ENCODE measurements at places on chromosomes 1 and 21. TPM values are rescaled to one million over a fixed set of nuclear protein-coding genes. Genes with fewer than 3 reads are reported as not detected.

CYP4A11 gene
- total RNA-seq = not detected

PKLR gene
- not detected for total RNA-seq

ANKRD65 gene
- total RNA-seq = 0.51 TPM

- H3K36me3 ChIP-seq = no peaks in the 10 kb centered on the region
- H3K27me3 ChIP-seq = no peaks in the 10 kb centered on the region
- H3K4me3 ChIP-seq = no peak overlapping the region
- H3K4me1 ChIP-seq = no peaks in the 10 kb centered on the region
- no peak overlapping the region for H3K27ac ChIP-seq
Measured at GRCh38 chr1:163565166-163565565, 243.4 kb downstream of the NUF2 start.

DNA sequence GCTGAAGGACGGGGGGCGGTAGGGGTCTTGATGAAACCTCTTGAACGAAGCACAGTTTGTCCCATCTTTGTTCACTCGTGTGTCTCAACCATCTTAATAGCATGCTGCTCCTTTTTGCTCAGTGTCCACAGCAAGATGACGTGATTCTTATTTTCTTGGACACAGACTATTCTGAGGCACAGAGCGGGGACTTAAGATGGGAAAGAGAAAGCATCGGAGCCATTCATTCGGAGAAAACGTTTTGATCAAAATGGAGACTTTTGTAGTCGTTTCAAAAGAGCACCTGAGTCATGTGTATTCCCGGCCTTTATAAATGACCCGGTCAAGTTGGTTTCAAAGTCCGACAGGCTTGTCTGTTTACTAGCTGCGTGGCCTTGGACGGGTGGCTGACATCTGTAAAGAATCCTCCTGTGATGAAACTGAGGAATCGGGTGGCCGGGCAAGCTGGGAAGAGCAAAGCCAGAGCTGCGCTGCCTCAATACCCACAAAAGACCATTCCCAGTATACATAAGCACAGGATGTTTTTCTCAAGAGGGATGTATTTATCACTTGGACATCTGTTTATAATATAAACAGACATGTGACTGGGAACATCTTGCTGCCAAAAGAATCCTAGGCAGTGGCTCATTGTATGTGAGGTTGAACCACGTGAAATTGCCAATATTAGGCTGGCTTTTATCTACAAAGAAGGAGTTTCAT, 18.5 kb downstream of the ETS2 start:
- DNase-seq = peak; percentile 75
- no peaks in the 10 kb centered on the region for H3K27me3 ChIP-seq
- H3K27ac ChIP-seq = peak overlapping the region; percentile 55
- H3K36me3 ChIP-seq = peaks cover 27% of the 10 kb centered on the region
- peak overlapping the region; percentile 25 for H3K4me3 ChIP-seq

DNA sequence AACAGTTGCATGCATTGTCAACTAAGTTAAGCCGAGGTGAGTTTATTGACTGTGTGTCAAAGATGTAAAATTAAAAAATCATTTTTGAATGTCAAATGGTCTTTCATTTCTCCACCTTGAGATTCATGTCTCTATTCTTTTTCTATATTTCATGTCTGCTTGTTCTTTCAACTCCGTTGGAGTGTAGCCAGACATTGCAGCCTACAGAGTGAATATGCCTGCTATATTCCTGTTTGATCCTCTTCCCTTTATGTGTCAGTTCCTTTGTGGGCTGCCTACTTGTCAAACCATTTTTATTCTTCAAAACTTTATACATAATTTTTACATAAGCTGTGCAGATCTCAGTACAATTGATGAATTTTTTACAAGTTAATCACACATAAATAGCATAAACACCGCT, 1325.8 kb upstream of the PRMT6 start:
- H3K36me3 ChIP-seq = no peaks in the 10 kb centered on the region
- no peak overlapping the region for H3K4me3 ChIP-seq
- no peaks in the 10 kb centered on the region for H3K4me1 ChIP-seq
- H3K27ac ChIP-seq = no peak overlapping the region
- no peaks in the 10 kb centered on the region for H3K27me3 ChIP-seq

DNA sequence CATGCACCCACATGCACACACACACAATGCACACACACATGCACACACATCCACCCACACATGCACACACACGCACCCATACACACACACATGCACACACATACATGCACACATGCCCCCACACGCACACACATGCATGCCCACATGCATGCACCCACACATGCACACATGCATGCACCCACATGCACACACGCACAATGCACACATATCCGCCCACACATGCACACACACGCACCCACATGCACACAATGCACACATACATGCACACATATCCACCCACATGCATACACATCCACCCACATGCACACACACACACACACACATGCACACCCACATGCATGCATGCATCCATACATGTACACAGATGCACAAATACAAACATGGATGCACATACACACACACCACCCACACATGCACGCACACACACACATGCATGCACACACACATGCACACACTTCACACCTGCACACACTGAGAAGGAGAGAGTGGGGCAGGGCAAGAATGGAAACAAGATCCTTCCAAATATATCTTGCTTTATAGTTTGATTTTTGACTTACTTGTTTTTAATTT, 123.2 kb downstream of the NPHP4 start:
- no peak for DNase-seq
- H3K27ac ChIP-seq = no peak overlapping the region
- no peak overlapping the region for H3K4me3 ChIP-seq
- no peaks in the 10 kb centered on the region for H3K4me1 ChIP-seq
- no peaks in the 10 kb centered on the region for H3K36me3 ChIP-seq

DNA sequence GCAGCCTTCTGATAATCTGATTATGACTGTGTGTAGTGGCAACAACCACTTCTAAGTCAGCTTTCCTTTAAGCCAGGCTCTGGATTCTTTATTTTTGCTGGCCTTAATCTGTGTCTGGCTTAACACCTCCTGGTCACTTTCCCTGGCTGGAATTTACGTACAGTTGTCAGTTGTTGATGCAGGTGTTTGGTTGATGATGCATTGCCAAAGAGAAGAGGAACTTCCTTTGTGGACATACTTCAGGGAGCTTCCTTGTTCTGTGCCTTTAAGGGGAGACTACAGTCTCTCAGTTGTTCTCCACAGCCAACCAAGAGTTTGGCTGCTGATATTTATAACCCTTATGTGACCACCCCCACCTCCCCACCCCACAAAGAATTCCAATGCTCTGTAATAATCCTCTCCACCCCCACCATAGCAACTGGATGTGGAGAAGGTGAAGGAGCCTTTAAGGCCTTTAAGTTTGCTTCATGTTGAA, 96.0 kb upstream of the BMP8A start:
- 0 out of 2 replicates have a peak overlapping the region, but pooled peaks have one; percentile 3 for H3K4me3 ChIP-seq
- DNase-seq = peak; percentile 82
- H3K27me3 ChIP-seq = no peaks in the 10 kb centered on the region
- peak overlapping the region; percentile 50 for H3K27ac ChIP-seq

DNA sequence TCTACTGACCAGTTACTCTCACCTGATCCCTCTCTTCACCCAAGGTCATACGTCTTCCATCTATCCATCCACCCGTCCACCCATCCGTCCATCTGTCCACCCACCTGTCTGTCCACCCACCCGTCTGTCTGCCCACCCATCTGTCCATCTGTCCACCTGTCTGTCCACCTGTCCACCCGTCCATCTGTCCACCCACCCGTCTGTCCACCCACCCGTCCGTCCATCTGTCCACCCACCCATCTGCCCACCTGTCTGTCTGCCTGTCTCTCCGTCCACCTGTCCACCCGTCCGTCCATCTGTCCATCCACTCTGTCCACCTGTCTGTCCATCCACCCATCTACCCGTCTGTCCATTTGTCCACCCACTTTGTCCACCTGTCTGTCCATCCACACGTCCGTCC, 11.8 kb upstream of the KIF26B start:
- H3K4me1 ChIP-seq = no peaks in the 10 kb centered on the region
- DNase-seq = no peak
- H3K36me3 ChIP-seq = no peaks in the 10 kb centered on the region
- H3K27me3 ChIP-seq = no peaks in the 10 kb centered on the region
- no peak overlapping the region for H3K27ac ChIP-seq

DNA sequence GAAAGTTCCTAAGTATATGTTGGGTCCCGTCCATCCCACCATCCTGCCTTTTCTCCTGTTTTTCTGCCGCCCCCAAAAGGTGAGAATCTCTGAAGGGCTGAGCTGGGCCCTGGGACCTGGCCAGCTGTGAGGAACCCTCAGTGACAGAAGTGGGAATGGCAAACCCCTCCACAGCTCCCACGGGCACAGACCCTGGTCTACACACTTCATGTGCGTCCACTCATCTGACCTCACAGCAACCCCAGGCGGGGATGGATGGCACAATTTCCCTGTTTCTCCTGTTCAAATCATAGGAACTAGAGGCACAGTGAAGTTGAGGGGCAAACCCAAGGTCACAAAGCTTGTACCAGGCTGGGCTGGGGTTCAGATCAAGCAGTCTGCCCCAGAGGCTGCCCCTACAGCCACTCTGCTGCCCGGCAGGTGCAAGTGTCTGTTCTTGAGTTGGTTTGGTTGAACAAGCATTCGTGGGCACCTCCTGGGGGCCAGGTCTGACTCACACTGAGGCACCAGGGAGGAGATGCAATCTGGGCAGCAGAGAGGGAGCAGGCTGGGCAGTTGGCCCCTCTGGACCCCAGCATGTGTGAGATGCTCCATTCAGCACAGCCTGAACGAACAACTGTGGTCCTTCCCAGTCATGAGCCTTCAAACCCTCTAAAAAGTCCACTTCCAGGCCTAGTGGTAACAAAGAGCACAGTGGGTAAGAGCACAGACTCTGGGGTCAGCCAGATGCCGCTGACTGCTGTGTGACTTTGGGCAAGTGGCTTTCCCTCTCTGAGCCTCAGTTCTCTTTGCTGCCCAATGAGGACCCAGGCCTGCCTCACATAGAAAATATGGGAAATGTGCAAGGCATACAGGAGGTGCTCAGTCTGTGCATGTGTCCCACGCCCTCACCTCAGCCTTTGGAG, 4.0 kb downstream of the EDN2 start:
- no peaks in the 10 kb centered on the region for H3K36me3 ChIP-seq
- no peak for DNase-seq
- H3K27me3 ChIP-seq = no peaks in the 10 kb centered on the region
- H3K4me3 ChIP-seq = no peak overlapping the region
- peaks cover 19% of the 10 kb centered on the region for H3K4me1 ChIP-seq
- H3K27ac ChIP-seq = no peak overlapping the region

DNA sequence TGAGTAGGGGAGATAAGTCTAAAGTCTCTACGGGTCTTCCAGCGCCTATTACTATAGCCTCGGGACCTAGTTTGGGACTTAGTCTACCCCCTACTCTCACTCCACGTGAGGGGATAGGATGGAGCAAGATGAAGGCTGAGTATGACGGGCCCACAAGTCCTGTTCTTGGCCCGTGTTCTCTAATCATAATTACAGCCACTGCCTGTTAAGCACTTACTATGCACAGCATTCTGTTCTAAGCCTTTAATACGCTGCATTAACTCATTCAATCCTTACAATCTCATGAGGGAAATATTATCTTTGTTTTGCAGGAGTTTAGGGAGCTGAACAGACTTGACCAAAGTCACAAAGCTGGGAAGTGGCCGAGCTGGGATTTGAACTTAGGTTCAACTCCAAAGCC, 23.9 kb upstream of the EPB41 start:
- no peaks in the 10 kb centered on the region for H3K36me3 ChIP-seq
- DNase-seq = no peak
- no peaks in the 10 kb centered on the region for H3K4me1 ChIP-seq

DNA sequence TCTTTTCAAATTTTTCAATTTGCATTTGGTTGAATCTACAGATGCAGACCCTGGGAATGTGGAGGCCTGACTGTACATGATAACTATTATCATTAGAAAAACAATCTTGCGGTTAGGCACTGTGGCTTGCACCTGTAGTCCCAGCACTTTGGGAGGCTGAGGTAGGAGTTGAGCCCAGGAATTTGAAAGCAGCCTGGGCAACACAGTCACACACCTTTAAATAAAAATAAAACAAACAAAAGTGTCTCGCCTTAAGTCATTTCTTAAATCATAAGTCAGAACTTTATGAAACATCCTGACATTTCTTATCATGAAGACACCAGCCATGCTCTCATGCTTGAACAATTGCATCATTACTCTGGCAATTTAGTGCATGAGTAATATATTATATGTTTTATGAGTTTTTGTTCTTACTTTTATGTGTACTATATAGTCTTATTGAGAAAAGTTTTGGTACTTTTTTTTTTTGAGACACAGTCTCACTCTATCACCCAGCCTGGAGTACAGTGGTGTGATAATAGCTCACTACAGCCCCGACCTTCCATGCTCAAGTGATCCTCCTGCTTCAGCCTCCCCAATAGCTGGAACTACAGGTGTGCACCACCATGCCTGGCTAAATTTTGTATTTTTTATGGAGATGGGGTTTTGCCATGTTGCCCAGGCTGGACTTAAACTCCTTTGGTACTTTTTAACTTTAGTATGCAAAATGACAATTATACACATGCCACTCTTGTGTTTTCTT, 7.8 kb downstream of the TBX19 start:
- no peaks in the 10 kb centered on the region for H3K27me3 ChIP-seq
- peaks cover 16% of the 10 kb centered on the region for H3K4me1 ChIP-seq
- H3K4me3 ChIP-seq = no peak overlapping the region
- no peak overlapping the region for H3K27ac ChIP-seq
- peak; percentile 41 for DNase-seq

- H3K27me3 ChIP-seq = no peaks in the 10 kb centered on the region
- H3K4me1 ChIP-seq = no peaks in the 10 kb centered on the region
- no peak overlapping the region for H3K27ac ChIP-seq
- no peak overlapping the region for H3K4me3 ChIP-seq
- no peak for DNase-seq
Measured at GRCh38 chr1:91673613-91674012, 173.0 kb downstream of the CDC7 start.

GRCh38 chr1:21117597-21118001, 59.1 kb downstream of the EIF4G3 start:
- DNase-seq = no peak
- peaks cover 4% of the 10 kb centered on the region for H3K36me3 ChIP-seq
- H3K4me3 ChIP-seq = no peak overlapping the region
- H3K4me1 ChIP-seq = peaks cover 10% of the 10 kb centered on the region

DNA sequence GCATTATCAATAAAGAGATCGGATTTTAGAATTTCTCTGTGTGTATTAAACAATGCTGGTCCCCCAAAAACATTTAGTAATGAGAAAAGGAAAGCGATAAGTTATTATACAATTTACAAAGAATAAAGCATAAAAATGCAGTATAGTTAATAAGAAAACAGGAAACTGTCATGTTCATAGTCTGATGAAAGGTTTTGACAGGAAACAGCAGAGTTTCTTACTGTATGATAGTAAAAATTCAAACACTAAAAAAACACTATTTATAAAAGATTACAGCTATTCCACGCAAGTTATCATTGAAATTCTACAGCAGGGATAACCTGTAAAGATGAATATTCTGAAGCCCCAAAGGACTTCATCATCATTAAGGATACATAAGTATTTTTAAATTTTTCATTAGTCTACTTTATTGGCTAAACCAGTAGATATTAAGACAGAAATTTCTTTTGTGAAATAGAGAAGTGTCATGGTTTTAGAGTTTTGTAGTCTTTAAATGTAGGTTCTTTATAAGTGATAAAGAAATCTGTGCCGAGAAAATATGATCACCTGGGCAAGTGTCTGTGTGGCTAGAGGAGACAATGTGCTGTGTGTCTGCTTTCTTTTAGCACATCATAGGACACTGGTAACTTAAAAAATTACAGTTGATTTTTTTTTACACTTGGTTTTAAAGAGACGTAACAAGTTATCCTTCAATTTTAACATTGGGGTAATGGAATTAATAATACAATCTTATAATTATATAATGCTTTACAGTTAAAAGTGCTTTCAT, 49.7 kb upstream of the GFI1 start:
- DNase-seq = no peak
- no peak overlapping the region for H3K27ac ChIP-seq
- H3K27me3 ChIP-seq = no peaks in the 10 kb centered on the region
- H3K4me1 ChIP-seq = peaks cover 24% of the 10 kb centered on the region
